RWPE1 (cell line): ENCODE measurements at places on chromosomes 12 and 14.

DNA sequence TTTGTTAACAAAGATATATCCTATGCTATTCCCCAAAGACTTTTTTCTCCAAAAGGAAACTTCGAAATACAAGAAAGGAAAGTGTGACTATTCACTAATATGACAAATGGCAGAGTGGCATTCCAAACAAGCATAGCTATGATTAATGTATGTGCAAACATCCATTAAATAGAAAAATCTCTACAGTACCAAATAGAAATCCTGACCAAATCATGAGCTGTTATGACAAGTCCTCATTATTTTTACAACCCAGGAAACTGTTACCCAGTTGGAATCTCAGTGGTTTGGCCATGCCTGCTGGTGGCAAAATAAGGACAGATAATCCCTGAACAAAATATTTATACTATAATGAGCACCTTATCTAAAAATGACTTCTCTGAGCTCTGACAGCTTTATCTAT, 202.1 kb downstream of the SEC23A start:
- no peak for DNase-seq

GRCh38 chr14:68011406-68012028, 191.9 kb downstream of the RAD51B start:
- DNase-seq = no peak

DNA sequence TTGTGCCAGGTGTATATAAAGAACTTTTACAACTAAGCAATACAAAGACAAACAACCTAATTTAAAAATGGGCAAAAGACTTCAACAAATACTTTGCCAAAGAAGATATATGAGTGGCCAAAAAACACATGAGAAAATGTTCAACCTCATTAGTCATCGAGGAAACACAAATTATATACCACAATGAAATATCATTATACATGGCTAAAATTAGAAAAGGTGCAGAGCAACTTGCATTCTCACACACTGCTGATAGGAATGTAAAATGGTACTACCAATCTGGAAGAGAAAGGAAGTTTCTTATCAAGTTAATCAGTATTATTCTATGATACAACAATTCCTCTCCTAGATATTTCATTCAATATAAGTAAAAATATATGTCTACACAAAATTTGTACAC, 131.6 kb upstream of the FRMD6 start:
- DNase-seq = no peak

- DNase-seq = no peak
These were observed 115.6 kb downstream of the PLEKHA5 start for GRCh38 chr12:19245106-19245505.

DNA sequence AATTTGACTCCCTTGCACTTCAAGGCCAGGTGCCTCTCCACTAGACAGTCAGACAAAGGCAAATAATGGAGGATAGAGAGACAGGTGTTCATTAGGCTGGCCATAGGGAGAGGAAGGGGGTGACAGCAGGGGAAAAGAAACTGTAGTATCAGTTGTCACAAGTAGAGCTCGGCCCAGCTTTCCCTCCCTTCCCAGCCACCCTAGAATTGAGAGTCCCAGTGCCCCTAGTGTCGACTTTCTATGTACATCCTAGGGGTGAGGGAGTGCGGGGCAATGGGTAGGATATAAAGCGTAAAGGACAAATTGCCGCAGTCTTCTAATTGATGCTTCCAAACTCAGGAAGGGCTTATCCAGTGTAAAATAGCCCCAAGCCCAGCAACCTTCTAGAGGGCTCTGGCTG, 39.0 kb downstream of the BAZ2A start:
- no peak for DNase-seq
